NCI-H524 (cell line): ENCODE measurements at places on chromosomes 2 and 18.
A peak's percentile ranks its signal among the peaks of the same experiment; 100 is the strongest.

GRCh38 chr2:197669077-197669476 lies 6.3 kb downstream of the RFTN2 start:
- no peak for DNase-seq

- DNase-seq = no peak
Observed at GRCh38 chr2:207692206-207693065, 19.0 kb upstream of the CCNYL1 start.

DNA sequence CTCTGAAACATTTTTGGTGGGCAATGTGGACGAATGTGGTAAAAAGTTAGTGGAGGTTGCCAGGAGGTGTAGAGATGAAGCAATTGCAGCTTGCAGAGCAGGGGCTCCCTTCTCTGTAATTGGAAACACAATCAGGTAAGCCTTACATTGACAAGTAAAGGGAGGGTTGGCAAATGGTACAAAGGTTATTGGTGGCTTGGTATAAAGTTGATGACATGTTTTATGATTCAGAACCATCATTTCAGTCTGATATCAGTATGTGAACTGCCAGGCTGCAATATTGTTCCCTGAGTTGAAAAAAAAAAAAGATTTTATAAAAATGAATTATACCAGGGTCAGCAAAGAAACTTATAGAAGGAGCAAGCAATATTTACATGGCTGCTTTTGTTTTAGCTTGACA lies 14.4 kb upstream of the DLX1 start:
- no peak for DNase-seq

DNA sequence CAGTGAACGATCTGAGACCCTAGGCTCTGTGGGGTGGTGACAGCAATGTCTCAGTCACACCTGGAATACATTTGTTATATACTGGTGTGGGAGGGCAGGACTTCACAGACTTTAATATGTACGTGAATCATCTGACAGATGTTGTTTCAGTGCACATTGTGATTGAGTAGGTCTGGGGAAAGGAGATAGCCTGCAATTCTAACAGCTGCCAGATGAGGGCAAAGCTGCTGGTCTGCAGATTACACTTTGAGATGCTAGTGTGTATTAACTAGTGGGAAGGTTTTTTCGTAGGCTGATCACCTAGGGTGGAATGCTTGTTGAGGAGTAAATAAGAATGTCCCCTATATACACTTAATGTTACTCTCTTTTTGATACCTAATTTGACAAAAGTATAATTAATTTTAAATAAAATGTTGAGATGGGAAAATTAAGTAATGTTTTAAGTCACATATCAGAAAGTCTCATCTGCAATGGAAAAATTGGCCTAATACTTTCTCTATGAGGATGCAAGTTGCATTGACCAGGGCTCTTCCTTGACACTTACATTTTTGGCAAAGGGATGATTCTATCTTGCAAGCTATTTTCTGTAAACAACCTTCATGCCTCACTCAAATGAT lies 496.9 kb upstream of the HNMT start:
- peak; percentile 32 for DNase-seq

DNA sequence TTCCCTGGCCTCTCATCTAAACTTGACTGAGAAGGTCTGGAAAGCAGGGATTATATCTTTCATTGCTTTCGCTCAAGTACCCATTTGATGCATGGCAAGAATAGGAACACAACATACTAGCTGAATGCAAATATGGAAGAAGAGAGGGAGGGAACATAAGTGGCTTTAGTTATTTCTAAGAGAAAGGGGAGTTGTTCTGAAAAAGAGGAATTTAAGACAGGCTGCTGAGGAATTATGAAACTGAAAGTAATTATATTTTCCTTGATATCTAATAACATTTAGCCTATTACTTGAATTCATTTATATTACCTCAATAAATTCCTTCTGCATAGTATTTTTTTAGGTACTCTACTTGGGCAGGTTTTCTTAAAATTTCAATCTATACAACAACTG lies 105.8 kb upstream of the TTN start:
- no peak for DNase-seq

DNA sequence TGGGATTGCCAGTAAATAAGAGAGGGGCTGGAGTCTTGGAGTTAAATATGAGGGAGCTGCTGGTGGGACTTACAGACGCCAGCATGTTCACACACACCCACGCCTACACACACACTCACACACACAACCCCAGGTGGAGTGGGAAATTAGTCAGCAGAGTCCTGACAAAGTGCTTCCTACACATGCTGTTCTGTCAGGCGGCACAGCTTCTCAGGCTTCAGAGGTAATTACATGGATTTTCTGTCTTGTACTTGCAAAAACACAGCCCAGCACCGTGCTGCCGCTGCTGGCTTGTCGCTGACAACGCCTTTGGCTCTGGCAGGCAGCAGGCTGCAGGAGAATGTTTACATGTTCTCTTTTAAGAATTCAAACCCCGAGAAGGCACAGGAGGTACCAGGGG lies 1186.3 kb upstream of the CELF4 start:
- DNase-seq = no peak
